ENCODE measurements at places on chromosomes 5 and 9.
A peak's percentile ranks its signal among the peaks of the same experiment; 100 is the strongest.

DNA sequence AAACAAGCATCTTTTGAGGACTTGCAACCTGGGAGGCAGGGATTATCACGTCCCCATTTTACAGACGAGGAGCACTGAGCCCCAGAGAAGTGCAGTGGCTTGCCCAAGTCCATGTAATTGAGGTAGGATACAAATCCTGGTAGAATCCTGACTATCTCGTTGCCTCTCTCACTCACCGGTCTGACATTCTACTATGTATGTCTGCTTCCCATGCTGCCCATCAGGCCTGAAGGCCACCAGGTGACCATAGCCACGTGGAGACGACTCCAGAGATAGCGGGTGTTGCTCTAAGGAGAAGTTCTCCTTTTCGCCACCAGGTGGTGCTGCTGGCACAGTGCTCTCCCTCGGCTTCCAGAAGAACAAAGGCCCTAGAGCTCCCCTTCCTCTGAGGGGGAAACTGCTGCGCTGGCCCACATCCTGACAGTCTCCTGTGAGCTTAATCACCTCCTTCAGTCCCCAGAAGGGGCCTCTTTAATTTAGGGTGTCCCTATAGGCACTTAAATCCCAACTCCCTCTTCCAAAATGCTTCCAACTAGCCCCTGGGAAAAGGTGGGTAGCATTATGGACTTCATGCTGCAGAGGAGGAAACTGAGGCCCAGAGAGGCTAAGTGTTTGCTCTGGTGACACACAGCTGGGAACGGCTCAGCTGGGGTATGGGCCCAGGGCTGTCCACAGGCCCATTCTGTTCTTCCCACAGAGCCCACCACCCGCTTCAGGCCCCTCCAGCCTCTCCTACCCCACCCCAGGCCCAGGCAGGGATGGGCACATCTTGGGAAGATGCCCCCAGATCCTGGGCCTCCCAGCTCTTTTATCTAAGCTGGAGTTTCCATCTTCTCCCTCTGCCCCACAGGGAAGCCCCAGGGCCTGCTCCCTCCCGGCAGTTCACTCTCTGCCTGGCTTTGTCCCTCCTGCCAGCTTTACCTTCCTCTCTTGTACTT lies 6.4 kb downstream of the SLC34A1 start:
- DNase-seq: peak; percentile 88

GRCh38 chr5:14167211-14167845 lies 24.2 kb downstream of the TRIO start:
- no peak for DNase-seq

DNA sequence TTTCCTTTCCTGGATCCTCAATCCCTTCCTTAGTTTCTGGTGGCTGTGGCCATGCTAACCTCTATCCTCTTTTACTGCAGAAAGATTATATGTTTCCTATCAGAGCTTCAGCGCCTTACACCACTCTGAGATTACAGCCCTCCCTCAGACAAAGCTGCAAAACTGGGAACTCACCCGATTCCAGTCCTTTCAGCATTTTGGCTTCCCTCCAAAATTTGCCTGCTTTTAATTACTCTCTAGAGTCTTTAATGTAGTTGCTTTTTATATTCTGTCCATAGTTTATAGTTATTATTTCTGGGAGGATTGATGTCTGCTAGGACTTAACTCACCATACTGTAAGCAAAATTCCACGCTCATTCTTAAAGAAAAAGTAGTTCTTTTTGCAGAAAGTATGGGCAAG lies 110.2 kb downstream of the NSG2 start:
- DNase-seq: no peak

- DNase-seq: no peak
These were observed 12.1 kb downstream of the PTGES2 start for GRCh38 chr9:128115187-128116103.

- DNase-seq: no peak
These were observed 163.2 kb downstream of the LPAR1 start for GRCh38 chr9:110874963-110875674.

DNA sequence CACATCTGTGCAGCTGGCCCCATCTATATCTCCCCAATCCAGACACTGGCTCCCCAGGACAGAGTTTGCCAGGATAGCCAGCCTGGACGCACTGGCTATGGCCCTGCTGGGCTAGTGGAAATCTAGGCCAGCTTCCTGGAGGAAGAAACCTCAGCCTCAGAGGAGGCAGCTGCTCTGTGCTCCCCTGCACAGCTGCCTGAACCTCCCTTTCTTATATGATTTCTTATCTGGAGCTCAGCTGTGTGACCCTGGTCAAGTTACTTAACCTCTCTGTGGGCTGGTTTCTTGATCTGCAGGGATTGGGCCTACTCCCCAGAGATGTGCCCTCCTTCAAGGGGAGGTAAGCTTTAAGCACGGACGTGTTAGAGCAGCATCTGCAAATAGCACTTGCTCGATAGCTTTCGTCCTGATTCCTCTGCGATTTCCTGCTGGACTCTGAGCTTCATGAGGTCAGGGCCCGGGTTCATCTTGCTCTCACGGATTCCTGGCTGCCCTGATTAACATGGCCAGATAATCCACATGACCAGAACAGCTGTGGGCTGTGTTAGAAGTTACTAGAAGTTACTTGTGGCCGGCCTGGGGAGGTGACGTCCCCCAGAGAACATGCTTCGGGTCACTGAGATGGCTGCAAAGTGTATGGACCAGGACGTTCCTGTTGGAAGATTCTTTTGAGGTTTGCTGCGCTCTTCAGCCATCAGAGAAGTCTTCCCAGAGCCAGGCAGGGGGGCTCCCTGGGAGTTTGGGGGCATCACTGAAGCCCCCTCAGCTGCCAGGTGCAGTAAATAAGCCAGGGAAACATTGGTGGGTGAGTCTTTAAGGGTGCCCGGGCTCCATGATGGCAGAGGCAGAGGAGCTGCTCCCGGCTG lies 14.5 kb downstream of the C9orf50 start:
- DNase-seq: no peak

- no peak for DNase-seq
These were observed 54.3 kb upstream of the ANKRD33B start for GRCh38 chr5:10509575-10509974.

GRCh38 chr9:3768712-3769457 lies 243.1 kb upstream of the RFX3 start:
- no peak for DNase-seq

- no peak for DNase-seq
These were observed 26.8 kb downstream of the RGS7BP start for GRCh38 chr5:64532657-64533056.

- no peak for DNase-seq
These were observed 5.2 kb downstream of the IL13 start for GRCh38 chr5:132662925-132663770.

DNA sequence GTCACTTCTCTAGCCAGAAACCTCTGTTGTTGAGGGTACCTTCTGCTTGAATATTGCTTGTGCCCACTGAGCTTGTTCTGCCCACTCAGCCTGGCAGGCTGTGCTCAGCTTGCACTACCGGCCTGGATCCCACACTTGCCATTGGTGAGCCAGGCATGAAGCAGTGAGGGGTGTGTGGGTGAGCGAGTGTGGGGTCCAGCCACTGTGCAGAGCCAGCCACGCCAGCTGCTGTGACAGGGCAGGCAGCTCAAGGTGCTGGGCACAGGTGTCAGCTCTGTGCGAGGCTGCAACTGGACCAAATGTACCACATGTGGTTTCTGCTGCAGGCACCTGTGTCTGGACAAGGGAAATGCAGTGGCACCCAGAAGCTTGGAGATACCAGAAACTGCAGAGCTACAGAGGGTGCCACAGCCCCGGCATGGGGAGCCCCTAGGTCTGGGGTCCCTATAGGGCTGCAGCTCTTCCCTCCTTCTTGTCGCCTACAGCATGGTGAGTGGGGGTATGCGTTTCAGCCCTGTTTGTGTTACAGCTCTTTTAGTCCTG lies 305.1 kb upstream of the RIOK2 start:
- DNase-seq: no peak

DNA sequence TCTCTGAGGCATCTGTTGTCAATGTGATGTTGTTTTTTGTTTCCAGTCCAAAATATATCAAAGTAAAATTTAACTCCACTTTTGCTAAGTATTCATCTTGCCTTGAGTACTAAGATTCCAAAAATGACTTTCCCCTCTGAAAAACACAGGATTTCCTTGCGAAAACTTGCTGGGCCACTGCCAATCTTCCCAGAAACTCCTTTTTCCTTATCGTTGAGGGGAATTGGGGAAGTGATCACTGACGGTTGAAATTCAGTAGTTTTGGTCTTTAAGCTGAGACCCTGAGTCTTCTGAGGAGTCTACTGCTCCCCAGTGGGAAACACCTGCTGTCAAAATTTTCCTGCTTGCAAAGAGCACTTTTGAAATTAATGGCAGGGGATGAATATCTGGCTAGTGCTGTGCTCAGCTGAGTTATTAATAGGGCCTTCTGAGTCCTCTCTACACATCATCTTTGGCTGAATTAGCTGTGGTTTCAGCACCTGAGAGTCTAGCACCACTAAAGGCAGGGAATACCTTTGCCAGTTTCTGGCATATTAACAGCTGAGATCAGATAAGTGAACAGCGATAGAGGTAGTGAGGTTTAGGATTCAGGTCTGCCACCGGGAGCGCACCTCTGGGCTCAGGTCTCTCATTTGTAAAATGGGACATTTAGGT lies 18.0 kb downstream of the TLR4 start:
- DNase-seq: no peak

- no peak for DNase-seq
These were observed 101.7 kb downstream of the UBAP2 start for GRCh38 chr9:33946779-33947535.

GRCh38 chr5:6578676-6579343 lies 54.0 kb downstream of the NSUN2 start:
- no peak for DNase-seq

DNA sequence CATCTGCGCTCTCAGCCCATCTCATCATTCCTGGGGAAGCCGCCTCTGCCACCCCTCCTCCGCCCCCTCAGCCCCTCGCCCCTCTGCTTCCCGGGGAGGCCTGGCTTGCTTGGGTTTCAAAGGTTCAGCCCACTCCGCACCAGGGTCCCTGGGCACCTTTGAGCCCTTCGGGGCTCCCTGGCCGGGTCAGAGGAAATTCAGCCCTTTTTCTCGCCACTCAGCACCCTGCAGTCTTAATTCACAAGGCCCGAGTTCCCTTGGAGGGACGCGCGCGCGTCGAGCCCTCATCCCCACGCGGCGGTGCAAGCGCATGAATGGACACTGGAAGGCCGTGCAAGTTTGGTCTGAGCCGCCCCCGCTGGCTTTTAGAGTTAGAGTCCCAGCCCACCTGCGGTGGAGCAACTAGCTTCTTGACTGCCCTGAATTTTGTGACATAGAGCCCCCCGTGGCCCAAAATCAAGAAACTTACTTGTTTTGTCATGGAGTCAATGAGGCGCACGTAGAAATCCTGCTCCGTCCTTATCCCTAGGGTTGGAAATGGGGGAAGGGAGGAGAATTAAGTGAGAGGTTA lies 4.5 kb downstream of the EBF1 start:
- DNase-seq: no peak

GRCh38 chr5:72167804-72168203 lies 60.5 kb downstream of the MAP1B start:
- DNase-seq: no peak

GRCh38 chr5:151671950-151672349 lies 14.8 kb downstream of the SPARC start:
- peak; percentile 98 for DNase-seq

GRCh38 chr5:57828221-57828620 lies 345.6 kb upstream of the ACTBL2 start:
- no peak for DNase-seq

GRCh38 chr5:129909225-129909624 lies 5.0 kb downstream of the CHSY3 start:
- no peak for DNase-seq

GRCh38 chr5:42756606-42757601 lies at the start of gene CCDC152:
TSS of gene CCDC152 (plus strand) at chr5:42756818. CDS start at chr5:42759122, 2,304 bp downstream.
- no peak for DNase-seq

GRCh38 chr5:106415541-106415940 lies 1255.2 kb downstream of the EFNA5 start:
- DNase-seq: no peak

DNA sequence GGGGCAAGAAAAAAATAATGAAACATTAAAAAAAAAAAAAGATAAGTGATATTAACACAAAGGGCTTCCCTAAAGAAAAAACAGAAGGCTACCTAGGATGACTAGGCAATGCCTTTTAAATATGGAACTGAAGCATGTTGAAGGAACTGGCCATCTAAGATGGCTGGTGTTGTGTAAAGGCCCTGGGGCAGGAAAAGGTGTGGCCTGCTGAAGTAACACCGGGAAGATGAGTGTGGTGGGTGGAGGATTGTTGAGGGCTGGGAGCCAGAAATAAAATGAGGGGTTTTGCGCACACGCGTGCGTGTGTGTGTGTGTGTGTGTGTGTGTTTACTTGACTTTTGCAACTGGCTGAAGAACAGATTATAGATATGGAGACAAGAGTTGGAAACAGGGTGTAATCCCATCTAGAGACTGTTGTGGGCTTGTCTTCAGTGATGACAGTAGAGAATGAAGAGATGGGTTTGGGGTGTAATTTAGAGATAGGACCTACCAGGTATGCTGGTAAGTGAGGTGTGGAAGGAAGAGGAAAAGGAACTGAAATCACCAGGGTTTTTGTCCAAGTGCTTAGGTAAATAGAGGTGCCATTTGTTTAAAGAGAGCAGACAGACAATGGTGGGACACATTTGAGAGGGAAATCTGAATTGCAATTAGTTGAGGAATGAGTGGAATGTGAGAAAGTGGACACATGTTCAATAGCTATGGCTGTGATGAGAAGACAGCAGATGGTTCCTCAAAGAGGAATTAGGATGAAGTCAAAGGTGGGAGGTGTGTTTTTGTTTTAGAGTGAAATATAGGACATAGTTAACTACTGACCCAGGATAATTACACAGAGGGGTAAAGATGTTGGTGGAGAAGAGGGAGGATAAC lies 33.9 kb downstream of the RAD23B start:
- no peak for DNase-seq

DNA sequence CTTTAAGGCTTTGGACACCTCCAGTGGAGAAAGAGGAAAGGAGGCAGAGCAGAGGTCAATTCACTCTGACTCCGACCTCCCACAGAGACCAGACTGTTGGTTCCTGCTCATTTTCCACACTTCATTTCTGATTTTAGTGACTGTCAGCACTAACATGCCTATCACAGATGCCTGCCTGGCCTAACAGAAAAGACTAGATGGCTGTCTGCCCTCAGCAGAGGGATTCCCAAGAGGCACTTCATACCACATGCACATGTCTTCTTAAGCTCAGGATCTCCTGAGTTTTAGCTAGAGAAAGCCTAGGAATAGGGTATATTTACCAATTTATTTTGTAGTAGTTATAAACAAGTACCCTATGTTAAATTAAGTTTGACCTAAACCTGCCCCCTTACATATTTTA lies 336.0 kb downstream of the ENC1 start:
- no peak for DNase-seq

DNA sequence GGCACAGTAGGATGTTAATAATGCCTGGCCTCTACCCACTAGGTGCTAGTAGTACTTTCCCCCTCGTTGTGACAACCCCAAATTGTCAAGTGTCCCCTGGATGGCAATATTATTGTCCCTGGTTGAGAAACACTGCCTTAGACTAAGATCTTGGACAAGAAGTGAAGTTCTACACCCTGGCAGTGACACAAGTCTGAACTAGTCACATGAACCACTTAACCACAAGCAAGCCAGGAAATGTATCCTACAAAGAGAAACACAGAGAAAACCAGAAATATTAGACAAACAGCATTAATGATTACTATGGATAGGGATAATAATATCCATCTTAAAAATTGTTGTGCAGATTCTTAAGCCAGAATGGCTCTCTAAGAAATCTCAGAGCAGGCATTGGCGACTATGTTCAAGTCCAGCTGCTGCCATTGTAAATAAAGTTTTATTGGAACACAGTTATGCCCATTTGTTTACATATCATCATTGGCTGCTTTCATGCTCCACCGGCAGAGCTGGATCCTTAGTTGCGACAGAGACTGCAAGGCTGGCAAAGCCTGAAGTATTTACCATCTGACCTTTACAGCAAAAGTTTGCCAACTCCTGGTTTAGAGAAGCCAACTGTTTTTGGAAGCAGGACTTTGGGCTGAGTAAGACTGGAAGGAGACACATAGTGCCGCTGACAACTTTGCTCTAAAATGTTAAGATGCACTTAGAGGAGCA lies 80.8 kb downstream of the NTRK2 start:
- DNase-seq: no peak
